GM23248 (cell line): ENCODE measurements at places on chromosomes 11 and 22. TPM values are rescaled to one million over a fixed set of nuclear protein-coding genes. Genes with fewer than 3 reads are reported as not detected.

DNA sequence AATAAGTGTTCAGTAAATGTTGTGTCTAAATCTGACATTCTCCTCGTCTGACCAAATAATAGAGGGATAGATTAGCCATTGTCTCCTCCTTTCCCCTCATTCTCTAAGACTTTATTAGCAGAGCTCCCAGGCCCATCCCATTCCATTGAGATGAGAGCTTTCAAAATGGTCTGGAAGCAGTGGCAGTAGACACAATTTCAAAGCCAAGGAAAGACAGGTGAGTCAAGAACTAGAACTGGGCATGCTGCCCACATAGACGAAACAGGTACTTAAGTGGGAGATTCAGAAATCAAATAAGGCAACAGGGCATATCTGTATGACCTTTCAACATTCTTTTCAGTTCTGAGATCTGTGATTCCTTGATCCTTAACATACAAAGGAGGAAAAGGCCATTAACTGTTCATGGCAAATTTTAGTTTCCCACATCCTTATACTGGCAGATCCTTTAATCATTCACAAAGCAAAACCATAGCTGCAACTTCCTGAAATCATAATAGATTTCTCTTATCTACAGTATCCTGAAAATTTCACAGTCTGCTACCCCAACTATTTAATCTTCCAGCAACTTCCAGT lies 96.6 kb upstream of the KCNA4 start:
- DNase-seq = no peak

- no peak for DNase-seq
Measured at GRCh38 chr11:92458486-92458885, 233.9 kb downstream of the FAT3 start.

DNA sequence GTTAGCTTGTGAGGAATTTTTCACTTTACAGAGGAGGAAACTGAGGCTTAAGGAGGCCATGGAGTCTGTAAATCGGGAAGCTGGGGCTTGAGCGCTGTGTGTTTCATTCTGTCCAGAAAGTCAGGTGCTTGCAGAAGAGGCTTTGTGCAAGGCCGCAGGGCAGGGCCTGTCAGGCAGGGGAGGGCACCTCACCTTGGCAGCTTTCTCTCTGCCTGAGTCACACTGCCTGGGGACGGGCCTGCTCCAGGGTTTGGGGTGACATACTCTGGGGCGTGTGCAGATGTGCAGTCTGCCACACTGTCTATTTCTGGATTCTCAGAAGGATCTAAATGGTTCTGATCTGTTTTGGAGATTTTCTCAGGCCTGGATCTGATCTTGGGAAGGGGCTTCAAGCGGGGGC lies 8.4 kb downstream of the INCENP start:
- peak; percentile 45 for DNase-seq

GRCh38 chr11:35281169-35281688 lies 138.1 kb downstream of the SLC1A2 start:
- peak; percentile 22 for DNase-seq

DNA sequence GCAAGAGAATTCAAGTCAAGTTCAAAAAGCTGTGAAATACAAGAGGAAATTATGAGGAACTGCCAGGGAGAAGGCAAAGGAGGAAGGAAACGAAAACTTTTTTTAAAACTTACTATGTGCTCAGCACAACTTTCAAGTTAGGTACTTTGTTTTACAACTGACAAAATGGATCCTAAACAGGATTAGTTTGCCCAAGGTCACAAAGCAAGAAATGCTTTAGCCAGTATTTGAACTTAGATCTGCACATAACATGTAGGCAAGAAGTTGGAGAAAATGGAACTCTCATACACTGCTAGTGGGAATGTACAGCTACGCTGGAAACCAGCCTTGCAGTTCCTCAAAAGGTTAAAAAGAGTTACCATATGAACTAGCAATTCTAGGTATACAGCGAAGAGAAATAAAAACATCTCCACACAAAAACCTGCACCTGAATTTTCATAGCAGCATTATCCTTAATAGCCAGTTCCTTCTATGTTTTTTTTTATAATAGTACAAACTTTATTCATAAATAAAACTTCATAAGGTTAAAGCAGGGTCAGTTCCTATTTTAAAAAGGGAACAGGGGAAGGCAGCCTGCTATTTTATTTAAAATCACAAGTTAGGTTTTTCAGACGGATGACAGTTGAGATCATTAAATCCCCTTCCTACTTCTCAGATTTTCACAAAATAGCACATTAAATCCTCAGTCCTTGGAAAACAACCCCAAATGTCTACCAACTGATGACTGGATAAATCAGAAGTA lies 19.2 kb downstream of the DDX6 start:
- DNase-seq = no peak

DNA sequence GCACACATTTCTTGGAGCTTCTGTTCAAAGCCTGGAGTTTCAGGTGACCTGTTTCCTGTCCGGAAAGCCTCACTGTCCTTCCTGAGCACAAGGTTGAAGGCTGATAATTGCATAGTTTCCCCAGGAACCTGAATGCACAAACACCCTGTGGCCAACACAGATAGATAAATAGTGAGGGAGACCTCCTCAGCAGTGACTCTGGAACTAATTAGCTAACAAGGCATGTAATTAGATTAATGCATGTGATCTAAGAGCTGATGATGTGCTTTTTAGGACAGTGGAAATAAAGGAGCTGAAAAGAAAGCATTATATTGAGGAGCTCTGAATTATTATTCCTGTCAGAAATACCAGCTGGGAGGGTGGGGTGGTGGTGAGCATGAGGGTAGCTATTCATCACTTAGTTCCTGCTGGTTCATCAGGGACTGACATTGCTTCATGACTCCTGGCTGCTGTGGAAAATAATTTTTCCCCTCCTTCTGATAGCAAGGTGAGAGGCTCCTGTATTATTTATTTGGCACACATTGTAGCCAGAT lies 101.1 kb downstream of the NELL1 start:
- no peak for DNase-seq

DNA sequence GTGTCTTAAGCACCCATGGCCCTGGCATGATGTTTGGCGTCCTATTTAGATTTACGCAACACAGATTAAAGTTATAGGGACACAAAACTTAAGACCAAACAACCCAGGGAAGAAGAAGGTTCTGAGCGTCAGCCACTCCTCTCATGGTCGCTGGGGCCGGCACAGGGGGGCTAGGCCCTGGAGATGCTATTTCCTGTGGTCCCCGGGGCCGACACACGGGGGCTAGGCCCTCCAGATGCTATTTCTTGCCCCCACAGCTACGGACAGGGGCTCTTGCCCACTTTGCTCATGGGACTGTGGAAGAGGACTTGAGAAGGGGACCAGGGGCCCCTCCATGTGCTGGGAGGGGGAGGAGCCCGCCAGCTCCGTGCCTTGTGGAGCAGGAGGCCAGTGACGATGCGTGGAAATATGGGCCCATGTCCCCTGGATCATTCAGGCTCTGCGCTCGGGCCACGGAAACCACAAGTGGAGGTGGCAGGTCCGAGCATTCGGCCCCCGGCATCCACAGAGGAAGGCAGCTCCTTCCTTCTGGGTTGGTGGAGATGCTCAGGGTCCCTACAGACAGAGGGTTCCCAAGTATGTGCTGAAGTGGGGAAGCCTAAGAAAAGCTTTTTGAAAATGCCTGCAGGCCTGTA lies 711.1 kb downstream of the BRD1 start:
- no peak for DNase-seq

DNA sequence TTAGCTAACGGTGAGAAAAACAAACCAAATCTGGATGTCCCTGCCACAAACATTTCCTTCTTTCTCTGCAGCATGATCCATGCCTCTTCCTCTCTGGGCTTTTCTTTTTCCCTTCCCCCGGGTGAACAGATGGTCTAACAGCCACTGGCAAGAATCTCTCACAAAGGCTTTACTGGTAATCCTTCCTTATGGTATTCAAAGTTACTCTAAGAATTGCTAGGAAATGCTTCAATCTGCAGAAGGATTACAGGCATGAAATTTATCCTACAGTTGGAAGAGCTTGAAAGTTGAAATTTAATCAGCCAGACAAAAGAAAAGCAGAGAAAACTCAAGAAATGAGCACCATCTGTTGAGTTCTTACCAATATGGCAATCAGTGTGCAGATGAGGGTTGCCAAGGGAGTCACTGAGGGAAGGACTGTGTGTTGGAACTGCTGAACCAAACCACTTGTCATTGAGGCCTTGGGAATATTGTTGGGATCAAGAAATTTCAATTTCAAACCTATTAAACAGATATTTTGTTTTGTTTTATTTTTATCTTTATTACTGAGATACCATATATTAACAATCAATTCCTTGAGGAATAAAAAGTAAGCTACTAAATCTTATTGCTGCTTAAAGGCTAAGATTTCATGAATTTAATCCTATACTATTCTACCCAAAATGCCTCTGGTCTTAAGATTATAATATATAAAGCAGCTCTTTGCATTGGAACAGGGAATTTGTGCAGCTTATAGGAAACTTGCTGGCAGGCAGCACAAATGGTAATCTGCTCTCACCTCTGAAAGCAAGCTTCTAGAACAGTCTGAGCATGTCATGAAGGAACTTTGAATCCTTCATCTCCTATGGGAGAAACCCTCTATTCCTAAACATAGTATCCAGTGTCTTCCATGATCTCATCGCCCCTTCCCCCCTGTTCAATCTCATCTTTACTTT lies 29.7 kb upstream of the NDUFC2 start:
- DNase-seq = no peak

DNA sequence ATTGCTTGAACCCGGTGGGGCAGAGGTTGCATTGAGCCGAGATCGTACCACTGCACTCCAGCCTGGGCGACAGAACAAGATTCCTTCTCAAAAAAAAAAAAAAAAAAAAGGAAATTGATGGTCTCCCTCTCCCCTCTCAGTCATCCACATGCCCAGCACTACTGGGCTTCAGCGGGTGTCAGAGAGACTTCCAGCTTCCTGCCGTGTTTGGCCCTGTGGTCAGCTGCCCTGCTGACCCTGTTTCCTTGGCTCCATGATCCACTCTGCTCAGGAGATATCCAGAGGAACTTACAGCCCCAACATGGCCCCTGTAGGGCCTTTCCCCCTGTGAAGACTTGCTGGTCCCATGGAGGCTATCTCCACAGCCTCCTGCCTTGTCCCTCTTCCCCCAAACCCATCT lies 6.1 kb upstream of the PNPLA3 start:
- no peak for DNase-seq

DNA sequence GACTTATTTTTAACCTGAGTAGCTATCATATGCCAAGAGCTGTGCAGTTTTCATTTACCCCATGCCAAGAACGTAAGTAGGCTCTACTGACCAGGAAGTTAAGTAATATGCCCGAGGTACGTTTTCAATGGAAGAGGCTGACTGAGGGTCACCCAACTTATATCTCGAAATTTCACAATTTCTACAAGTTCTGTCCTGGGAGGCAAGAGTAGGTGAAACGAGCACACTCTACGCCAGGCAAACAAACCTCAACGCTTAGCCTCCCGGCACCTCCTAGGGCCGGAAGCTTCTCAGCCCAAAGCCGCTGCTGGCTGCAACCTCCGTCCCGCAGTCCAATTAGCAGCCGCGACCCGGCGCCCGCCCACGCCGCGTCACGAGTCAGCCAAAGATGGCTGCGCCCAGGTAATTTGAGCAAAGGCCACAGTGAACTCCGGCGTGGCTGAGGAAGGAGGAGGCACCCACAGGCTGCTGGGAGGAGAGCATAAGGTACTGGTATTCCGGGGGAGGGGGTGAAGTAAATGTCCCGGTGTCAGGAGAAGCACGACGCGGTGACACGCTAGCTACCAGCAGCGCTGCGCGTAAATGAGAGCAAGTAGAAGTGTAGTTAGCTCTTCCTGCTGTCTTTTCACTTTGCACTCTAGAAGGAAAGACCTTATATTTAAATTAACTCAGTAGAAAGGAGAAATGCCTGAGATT lies at the start of gene TMEM126A:
TSS of gene TMEM126A (plus strand) at position 364 of the 696 bp plus-strand sequence. CDS start 2,289 bp downstream, outside the sequence.
- DNase-seq = peak; percentile 93

DNA sequence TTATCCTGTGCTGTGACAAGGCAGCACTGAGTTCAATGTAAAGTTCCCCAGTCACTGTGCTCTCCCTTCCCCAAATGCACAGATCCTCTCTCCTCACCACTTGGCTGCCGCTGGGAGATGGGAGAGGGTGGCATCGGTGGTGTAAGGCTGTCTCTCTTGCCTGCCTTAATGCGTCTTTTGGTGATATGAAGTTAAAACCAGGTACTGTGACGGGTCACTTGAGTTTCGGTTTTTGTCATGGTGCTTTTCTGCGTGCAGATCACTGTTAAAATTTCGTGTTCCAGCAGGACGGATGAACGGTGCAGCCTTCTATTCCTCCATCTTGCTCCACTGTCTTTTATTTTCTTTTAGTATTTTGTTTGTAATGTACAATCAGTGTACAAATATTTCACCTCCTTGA lies 18.6 kb downstream of the GLB1L2 start:
- DNase-seq = no peak

- DNase-seq = peak; percentile 44
Measured at GRCh38 chr11:76161261-76161961, 44.9 kb downstream of the WNT11 start.

GRCh38 chr11:16217631-16218030 lies 138.7 kb downstream of the SOX6 start:
- no peak for DNase-seq

- DNase-seq = no peak
Measured at GRCh38 chr22:29206372-29207242, 911 bp downstream of the EMID1 start.

DNA sequence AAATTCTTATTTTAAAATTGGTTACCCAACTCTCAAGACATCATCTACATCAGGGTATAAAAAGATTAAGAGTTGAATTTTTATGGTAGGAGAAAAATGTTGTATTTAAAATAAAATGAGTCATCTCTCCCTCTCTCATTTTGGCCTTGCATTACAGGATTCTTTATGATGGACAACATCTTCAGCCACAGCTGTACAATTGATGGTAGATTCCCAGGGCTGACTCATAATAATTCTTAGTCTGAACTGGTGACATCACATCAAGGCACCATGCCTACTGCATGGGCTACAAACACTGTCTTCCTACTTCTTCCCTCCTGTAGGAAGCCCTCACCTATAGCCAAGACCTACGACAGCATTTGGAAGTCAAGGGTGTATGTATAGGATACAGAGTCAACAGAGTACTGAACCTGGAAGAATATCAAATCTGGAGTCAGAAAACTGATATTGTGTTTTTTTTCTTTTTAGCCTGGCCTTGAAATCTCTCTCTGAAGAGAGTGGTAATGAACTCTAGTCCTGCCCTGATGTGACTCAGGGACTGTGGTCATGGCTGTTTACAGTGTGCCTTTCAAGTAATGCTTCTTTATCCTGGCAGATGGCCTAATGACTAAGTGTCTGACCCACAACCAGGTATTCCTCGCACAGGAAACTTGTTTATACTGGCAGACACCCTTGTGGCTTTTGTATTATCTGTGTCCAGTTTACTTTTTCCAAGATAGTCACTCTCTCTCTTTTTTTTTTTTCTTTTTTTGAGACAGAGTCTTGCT lies 32.5 kb downstream of the MRGPRX2 start:
- DNase-seq = peak; percentile 72

The RIMBP3C gene
- polyA plus RNA-seq = 0.15 TPM in 1 of 2 replicates, not detected in the other

The PGM2L1 gene
- polyA plus RNA-seq = 4.7 and 5.1 TPM in 2 replicates

The MFRP gene
- polyA plus RNA-seq = not detected in 2 replicates

The CD3D gene
- polyA plus RNA-seq = not detected in 2 replicates

The SLN gene
- not detected in 2 replicates for polyA plus RNA-seq

The UBASH3B gene
- polyA plus RNA-seq = 13.6 and 15.5 TPM in 2 replicates

The SERPING1 gene
- polyA plus RNA-seq = 319 and 327 TPM in 2 replicates

The SLC22A12 gene
- not detected in 2 replicates for polyA plus RNA-seq

The CABP7 gene
- polyA plus RNA-seq = 0.08 TPM in 1 of 2 replicates, not detected in the other

The POLR3H gene
- 49.6 and 52.2 TPM in 2 replicates for polyA plus RNA-seq
